ENCODE measurements at places on chromosomes 12 and 14.

- DNase-seq: no peak
Observed at GRCh38 chr14:104446611-104447010, 133.0 kb upstream of the C14orf180 start.

GRCh38 chr12:2218706-2219105 lies 165.9 kb downstream of the CACNA1C start:
- DNase-seq: no peak

DNA sequence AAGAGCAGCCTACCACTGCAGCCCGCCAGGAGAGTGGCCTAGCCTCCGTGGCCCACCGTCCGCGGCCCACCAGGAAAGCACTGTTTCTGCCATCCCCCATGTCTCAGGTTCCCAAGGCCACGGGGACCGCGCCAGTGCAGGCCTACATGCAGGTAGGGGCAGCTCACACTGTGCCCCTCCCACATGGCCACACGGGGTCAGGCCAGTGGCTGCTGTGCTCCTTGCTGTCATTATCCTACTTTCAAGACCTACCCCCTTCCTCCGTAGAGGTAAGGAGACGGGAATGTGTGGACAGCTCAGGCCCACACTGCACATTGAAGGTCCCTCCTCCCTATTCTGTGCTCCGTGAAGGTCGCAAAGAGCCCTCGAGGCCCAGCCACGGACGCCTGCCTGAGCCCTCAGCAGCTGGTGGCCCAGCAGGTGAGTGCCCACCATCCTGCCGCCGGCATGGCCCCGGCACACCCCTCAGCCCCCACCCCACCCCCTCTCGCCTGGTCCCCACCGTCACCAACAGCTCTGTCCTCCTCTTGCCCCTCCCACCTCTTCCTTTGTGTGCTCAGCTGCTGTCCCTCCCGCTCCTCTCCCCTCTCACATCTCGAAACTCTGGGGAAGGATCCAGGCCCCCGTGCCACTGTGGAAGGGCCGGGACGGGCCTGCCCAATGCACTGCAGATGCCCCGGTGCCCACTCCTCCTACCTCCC lies 10.0 kb downstream of the DDX51 start:
- DNase-seq: no peak

DNA sequence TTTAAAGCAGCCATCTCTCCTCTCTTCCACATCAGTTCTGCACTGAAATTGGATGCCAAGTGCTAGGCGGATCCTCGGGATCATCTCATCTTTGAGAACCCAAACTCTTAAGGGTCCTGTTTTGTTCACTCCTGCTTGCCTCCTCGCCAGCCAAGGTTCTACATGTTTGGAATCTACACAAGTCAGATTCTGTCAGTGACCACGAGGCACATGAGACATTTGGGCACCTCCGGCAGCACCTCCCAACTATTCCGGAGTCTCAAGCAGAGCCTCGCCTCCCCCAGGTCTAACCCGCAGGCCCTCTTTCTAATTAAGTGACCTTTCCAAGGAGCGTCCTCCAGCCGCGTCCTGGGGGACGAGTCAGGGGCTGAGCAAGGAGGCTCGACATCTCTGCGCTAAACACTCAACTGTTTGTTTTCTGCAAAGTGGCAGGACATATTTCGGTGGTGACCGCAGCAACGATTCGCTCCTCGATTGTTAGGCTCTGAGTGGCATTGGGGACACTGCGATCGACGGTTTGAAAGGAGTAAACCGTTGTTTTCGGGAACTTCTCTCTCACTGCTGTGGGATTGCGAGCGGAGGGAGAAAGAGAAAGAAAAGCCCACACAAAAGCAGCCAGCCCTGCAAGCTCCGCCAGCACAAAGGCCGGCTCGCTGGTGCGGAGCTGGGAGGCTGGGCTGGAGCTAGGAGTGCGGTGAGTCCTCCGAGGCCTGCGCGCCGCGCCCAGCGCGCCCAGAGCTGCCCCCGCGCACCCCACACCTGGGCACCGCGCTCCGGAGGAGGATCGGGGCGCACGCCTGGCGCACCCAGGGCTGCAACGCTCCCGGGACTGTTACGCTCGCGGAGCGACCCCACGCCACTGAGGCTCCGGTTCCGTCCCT lies 640 bp downstream of the ARMH4 start:
- DNase-seq: peak; percentile 27

DNA sequence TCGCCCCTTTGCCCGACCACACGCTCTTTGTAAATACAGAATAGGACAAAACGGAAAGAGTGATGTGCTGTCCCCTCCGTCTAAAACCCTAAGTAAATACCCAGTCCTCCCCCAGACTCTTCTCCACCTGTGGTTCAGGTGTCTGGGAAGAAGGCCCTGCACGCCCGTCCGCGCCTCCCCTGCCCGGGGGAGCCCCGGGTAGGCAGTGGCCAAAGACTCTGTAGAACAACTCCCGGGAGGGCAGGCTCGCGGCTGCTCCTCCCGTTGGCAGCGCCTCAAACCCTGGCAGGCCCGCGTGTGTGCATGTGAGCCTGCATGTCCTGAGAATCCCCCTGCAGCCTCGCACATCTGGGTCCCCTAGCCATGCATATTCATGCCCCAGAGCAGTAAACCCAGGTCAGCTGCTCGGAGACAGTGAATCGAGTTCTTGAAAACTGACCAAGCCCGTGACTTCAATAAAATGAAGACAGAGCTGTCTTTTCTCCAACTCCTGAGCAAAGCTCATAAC lies 165.8 kb downstream of the MON2 start:
- no peak for DNase-seq

GRCh38 chr12:80162177-80162576 lies 62.8 kb downstream of the OTOGL start:
- no peak for DNase-seq

- no peak for DNase-seq
Observed at GRCh38 chr14:60183138-60183537, 17.9 kb upstream of the DHRS7 start.

- no peak for DNase-seq
Observed at GRCh38 chr14:93012951-93013719, 90.2 kb downstream of the CHGA start.

- DNase-seq: peak; percentile 45
Observed at GRCh38 chr14:50318031-50318626, 6.0 kb downstream of the DMAC2L start.

DNA sequence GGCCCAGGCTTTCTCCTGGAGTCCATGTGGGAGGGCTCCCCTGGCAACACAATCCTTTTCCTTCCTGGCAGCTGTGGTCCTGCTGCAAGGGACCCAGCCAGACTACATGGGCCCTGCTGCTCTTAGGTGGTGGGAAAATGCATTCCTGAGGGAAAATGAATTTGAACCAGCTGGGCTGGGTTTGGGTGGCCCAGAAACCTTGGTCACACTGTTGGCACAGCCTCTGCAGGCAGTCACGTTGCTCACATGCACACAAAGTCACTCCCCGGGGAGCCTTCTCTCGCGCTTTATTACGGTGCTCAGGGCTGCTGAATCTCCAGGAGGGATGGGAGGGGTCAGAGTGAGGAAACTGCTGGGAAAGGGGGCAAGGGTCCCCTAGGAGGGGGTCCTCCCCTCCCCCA lies 17.2 kb downstream of the PLEKHG3 start:
- DNase-seq: peak; percentile 37

- DNase-seq: no peak
Observed at GRCh38 chr12:32702946-32703345, 23.8 kb downstream of the DNM1L start.

- DNase-seq: no peak
Observed at GRCh38 chr12:84455598-84455997, 457.0 kb downstream of the SLC6A15 start.

DNA sequence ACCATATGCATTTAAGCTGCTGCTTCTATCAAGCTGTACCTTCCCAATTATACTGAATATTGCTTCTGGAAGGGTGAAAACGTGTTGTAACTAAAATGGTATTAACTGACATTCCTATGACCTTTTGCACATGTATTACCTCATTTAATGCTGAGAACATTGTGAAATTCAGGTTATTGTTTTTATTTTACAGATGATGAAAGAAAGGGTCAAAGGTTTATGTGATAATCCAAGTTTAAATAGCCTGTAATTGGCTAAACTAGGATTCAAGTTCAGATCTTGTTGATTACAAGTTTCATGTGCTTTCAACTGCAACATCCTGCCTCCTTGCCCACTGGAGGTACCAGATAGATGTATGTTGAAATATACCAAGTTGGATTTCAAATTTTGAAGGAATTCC lies 433.3 kb upstream of the PRICKLE1 start:
- no peak for DNase-seq

- peak; percentile 74 for DNase-seq
Observed at GRCh38 chr14:26984311-26985177, 386.7 kb upstream of the NOVA1 start.

GRCh38 chr14:63273717-63274655 lies 44.7 kb downstream of the GPHB5 start:
- DNase-seq: no peak

GRCh38 chr14:92527721-92528120 lies 14.1 kb downstream of the RIN3 start:
- no peak for DNase-seq

- no peak for DNase-seq
Observed at GRCh38 chr14:96616161-96616721, 114.1 kb downstream of the PAPOLA start.

- no peak for DNase-seq
Observed at GRCh38 chr12:7951671-7952070, 15.7 kb upstream of the SLC2A3 start.

- no peak for DNase-seq
Observed at GRCh38 chr12:30965613-30965985, 39.1 kb downstream of the TSPAN11 start.

GRCh38 chr12:105317942-105318621 lies 12.4 kb upstream of the C12orf75 start:
- DNase-seq: no peak

GRCh38 chr12:50981319-50982239 lies 29.2 kb downstream of the HIGD1C start:
- DNase-seq: no peak

DNA sequence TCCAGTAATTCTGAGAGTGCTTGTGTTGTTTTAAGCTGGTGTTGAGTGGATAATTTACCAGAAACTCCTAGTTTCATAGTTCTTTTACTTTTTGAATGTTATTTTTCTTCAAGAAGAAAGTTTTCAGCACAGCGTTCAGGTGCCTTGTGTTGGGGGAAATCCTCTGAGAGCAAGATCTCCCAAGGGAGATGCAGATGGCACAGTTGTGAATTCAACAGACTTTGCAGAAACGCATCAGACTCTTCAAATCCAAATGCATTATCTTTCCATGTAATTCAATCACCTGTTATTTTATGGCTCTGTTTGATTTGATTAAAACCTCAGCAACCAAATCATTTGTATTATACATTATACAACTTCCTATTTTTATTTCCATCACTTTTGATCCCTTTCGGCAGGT lies 439.9 kb downstream of the EGLN3 start:
- DNase-seq: no peak

GRCh38 chr14:20334017-20334416 lies 938 bp upstream of the CCNB1IP1 start:
- DNase-seq: no peak

DNA sequence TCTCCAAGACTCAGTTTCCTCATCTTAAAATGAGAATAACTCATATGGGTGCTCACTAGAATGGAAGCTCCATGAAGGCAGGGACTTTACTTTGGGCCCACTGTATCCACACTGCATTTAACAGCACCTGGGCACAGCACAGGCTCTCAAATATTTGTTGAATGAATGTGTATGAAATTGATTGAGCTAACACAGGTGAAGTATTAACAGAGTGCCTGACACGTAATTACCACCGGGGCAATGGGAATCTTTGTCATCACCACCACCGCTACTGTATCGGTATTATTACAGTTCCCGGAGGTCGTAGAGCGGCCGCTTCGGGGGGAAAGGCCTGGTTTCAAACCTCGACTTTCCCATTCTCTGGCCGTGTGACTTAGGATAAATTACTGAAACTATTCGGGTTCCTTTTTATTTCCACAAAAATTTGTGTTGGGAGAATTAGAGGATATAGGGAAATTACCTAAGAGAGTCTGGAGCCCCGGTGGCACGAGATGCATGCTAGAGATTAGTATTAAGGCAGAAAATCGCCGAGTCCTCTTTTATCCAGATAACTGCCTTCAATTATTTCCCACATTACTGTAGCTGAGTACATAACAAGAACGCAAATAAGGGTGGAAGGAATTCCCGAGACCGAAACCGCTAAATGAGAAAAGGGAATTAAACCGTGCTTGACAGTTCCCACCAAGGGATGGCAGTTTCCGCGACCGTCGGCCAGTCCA lies 1.0 kb upstream of the RIC8B start:
- DNase-seq: no peak

DNA sequence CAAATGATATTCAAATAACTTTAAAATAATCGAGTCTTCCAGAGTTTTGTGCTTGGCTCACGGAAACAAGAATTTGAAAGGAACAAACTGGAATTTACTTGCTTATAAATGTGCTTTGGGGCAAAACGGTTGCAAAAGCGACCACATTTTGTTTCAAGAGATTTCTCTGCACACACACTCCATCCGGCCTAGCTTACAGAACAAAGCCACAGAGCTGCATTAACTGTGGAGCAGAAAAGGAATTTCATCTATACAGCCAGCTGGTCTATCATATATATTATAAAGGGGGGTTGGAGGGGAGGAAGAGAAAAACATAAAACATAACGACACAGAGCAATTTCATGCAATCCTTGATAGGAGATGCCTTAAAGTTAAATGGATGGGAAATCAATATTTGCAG lies 153.0 kb downstream of the MYRFL start:
- DNase-seq: no peak

DNA sequence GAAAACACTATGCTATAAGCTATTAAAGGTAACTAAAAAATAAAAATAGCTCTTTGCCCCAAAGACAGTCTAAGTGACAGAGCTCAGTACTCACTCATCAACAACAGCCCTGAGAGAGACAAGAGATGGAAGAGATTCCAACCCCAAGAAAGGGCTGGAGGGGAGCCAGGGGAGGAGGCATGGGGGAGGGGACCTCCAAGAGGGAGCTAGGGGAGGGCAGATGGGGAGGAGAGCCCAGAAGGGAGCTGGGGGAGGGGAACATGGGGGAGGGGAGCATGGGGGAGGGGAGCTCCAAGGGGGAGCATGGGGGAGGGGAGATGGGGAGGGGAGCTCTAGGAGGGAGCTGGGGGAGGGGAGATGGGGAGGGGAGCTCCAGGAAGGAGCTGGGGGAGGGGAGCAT lies 7.7 kb downstream of the SSH1 start:
- DNase-seq: no peak

DNA sequence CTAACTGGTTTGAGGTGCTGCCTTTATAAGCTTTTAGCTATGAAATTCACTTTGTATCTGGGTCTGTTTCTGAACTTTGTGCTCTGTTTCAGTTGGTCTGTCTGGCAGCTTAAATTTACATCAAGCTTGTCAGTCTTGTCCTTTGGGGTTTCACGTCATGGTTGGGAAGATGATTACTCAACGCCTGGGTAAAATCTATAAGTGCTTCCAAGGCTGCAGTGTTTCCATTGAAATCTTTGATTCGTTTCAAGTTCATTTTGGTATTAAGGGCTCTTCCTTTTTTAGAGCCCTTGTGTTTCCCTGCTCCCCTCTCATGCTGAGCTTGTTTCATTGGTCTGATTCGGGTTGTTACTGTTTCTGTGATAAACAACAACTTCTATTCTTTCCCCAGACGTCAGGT lies 58.2 kb downstream of the FBXW8 start:
- no peak for DNase-seq

DNA sequence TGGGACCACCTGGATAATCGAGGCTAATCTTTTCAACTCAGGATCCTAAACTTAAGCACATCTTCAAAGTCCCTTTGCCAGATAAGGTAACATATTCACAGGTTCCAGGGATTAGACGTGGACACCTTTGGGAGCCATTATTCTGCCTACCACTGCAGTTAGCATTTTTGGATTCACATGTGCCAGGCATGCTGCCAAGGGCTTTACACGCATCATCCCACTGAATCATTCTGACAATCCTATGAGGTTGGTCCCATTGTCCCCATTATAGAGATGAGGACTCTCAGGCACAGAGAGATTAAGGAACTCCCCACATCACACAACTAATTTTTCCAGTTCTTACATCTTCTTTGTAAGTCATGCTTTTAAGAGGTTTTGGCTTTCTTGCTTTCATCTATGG lies 34.5 kb downstream of the RTN1 start:
- DNase-seq: no peak

All from midbrain (tissue), 1 donor.